ENCODE measurements at places on chromosomes 4 and X. TPM values are rescaled to one million over a fixed set of nuclear protein-coding genes. Genes with fewer than 3 reads are reported as not detected.

MXRA5 gene
- total RNA-seq: 21.1 TPM

SCOC gene
- 45.3 TPM for total RNA-seq

DMP1 gene
- total RNA-seq: not detected

EVC2 gene
- 12.9 TPM for total RNA-seq

CXCL8 gene
- 29.5 TPM for total RNA-seq

GABRB1 gene
- 0.18 TPM for total RNA-seq

P2RY8 gene
- not detected for total RNA-seq

Measured in smooth muscle cell of bladder (primary cell).